ENCODE measurements at places on chromosomes 2 and 18.

DNA sequence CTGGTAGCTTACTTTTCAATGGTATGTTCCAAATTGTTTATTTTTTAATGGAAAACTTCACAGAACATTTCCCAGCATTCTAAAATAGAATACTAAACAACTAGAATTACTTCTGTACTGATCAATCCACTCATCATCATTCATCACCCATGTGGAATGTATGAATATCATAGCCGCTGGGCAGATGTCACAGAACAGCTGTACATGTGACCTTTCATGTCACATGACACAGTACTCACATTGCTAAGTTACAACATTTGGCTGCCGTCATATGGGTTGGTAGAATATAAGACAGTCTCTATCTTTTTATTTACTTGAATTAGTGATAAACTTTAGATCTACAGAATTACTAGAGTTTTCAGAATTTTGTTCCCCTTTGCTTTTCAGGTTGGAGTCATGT, 387.6 kb downstream of the ZEB2 start:
- no peak for DNase-seq

DNA sequence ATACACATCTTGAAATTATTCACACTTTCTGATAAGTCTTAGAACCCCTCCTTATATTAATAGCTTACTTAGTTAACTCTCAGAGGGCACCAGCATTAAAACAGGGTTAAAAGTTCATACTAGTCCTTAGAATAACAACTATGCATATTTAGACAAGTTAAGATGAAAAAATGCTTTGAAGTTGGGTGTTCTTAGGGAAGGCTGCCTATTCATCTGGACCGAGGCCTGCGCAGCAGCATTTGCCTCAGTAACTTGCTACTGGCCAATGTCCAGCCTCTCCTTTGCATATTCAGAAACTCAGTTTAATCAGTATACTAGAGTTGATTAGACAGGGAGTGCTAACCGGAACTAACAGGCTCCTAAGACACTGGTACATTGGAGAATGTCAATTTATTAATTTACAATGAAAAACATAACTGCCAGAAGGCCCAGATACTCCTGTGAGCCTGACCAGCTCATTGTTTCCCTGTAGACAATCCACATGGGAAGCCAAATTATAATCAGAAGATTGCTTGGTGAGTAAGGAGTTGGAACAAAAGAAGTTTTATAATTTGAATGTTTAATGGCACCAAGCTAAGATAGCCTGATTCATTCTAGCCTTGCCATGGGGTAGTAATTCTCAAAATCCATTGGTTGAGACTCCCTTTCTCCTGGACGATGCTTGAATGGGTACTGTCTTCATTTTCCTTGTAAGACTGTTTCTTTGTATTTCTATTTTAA, 48.9 kb downstream of the DYNC1I2 start:
- DNase-seq, result no peak

DNA sequence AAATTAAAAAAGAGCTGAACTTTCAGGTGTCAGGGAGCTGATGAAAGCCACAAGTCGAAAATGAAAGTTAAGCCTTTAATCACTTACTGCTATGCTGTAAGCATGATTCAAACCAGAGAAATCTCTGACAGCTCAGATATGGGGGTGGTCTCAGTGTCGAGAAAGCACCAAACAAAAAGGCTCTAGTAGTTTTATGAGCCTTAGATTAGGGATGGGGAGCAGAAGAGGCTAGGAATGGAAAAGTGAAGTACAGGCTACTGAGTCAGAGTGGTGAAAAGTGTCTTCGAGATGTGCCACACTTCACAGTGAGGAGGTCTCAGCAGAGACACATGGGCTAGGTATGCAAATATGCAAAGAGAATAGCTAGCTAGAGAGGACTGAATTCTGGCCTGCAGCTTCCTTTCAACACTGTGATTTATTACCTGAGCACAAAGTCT, 482.2 kb downstream of the SPAG16 start:
- DNase-seq, result no peak

GRCh38 chr18:76922107-76922506, 99.8 kb downstream of the ZNF236 start:
- DNase-seq, result peak; percentile 2

Measured in HCT116 (cell line).